ENCODE measurements at places on chromosomes 1 and 21.

DNA sequence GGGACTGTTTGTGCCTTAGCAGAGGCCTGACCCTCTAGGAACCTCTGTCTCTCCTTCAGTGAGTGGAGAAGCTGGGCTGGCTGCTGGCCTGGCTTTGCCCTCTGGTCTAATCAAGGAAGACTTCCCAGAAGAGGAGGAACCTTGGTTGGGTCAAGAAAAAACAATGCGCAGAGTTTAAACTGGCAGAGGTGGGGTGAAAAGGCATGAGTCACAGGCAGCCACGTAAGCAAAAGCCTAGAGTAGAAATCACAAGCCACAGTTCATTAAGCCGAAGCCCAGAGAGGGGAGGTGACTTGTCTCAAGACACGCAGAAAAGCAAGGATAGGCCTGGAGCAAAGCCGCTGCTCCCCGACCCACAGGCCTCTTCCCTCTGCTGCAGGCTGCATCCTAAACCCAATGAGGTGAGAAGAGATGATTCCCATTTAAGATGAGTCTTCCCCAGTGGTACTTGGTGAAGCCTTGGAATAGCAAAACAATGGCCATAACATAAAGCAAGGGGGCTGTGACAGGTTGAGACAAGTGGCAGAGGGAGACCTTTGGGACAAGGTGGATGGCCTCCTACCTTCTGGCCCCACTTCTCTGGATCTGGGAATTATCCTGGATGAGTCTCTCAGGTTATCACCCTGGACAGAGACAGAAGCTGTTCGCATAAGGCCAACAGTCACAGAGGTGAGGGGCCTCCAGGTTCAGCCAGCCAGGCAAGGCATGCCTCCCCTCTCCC lies 7.7 kb downstream of the PDZK1IP1 start:
- H3K4me1 ChIP-seq: peaks cover 10% of the 10 kb centered on the region
- H3K27ac ChIP-seq: no peak overlapping the region
- no peak overlapping the region for H3K4me3 ChIP-seq

- H3K4me3 ChIP-seq: no peak overlapping the region
- H3K36me3 ChIP-seq: peaks cover 55% of the 10 kb centered on the region
- H3K27ac ChIP-seq: no peak overlapping the region
- DNase-seq: no peak
- H3K4me1 ChIP-seq: no peaks in the 10 kb centered on the region
Measured at GRCh38 chr1:53206735-53207379, 10.2 kb downstream of the CPT2 start.

- peaks cover 44% of the 10 kb centered on the region for H3K4me1 ChIP-seq
- H3K36me3 ChIP-seq: peaks cover 50% of the 10 kb centered on the region
- H3K27me3 ChIP-seq: no peaks in the 10 kb centered on the region
- H3K4me3 ChIP-seq: peak overlapping the region; percentile 34
- peak overlapping the region; percentile 70 for H3K27ac ChIP-seq
Measured at GRCh38 chr1:8870616-8871538, 7.6 kb downstream of the ENO1 start.

GRCh38 chr1:183144752-183145151 lies 41.3 kb upstream of the LAMC2 start:
- no peaks in the 10 kb centered on the region for H3K27me3 ChIP-seq
- DNase-seq: no peak
- no peak overlapping the region for H3K27ac ChIP-seq
- no peak overlapping the region for H3K4me3 ChIP-seq
- H3K4me1 ChIP-seq: peaks cover 9% of the 10 kb centered on the region
- peaks cover 24% of the 10 kb centered on the region for H3K36me3 ChIP-seq

- no peak overlapping the region for H3K27ac ChIP-seq
- no peak overlapping the region for H3K4me3 ChIP-seq
- H3K27me3 ChIP-seq: peaks cover 26% of the 10 kb centered on the region
- no peak for DNase-seq
- H3K36me3 ChIP-seq: no peaks in the 10 kb centered on the region
- H3K4me1 ChIP-seq: no peaks in the 10 kb centered on the region
Measured at GRCh38 chr1:38652217-38652616, 207.4 kb downstream of the RRAGC start.

GRCh38 chr1:85202092-85202863 lies 1.5 kb upstream of the SYDE2 start:
- peaks cover 11% of the 10 kb centered on the region for H3K27me3 ChIP-seq
- no peak for DNase-seq
- H3K4me1 ChIP-seq: peaks cover 14% of the 10 kb centered on the region
- H3K36me3 ChIP-seq: no peaks in the 10 kb centered on the region
- peak overlapping the region; percentile 98 for H3K4me3 ChIP-seq
- H3K27ac ChIP-seq: peak overlapping the region; percentile 99

DNA sequence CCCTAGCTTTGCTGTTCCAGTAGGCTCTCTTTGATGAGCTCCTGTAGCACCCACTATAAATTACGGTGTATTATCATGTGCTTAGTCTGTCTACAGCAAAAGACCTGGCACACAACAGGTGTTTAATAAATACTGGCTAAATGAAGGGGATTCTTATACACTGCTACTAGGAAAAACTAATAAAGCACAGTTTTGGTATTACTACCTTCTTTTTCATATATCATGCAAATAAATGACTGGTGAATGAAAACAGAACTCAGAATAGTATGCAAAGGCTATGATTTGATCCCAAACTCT lies 26.4 kb downstream of the WDR26 start:
- peaks cover 10% of the 10 kb centered on the region for H3K4me1 ChIP-seq
- H3K27ac ChIP-seq: no peak overlapping the region
- no peaks in the 10 kb centered on the region for H3K27me3 ChIP-seq
- no peak for DNase-seq
- H3K36me3 ChIP-seq: peaks cover 29% of the 10 kb centered on the region

DNA sequence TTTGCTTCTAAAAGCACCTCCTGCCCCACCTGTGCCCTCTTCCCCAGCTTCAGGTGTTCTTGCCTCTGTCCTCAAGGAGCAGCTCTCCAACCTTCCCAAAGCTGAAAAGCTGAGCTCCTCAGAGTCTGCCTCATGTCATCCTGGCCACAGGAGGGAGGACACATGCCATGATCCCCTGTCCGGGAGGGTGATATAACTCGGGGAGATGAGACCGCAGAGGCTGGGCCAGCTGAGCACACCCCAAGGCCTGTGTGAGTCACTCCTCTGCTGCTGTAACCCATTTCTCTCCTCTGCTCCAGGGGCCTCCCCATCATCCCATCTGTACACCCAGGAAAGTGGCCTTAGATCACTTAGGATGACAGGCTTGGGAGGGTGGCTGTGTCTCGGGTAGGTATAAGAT lies 49.8 kb downstream of the EPHB2 start:
- H3K27ac ChIP-seq: no peak overlapping the region
- H3K36me3 ChIP-seq: no peaks in the 10 kb centered on the region
- H3K27me3 ChIP-seq: no peaks in the 10 kb centered on the region
- H3K4me1 ChIP-seq: peaks cover 14% of the 10 kb centered on the region

DNA sequence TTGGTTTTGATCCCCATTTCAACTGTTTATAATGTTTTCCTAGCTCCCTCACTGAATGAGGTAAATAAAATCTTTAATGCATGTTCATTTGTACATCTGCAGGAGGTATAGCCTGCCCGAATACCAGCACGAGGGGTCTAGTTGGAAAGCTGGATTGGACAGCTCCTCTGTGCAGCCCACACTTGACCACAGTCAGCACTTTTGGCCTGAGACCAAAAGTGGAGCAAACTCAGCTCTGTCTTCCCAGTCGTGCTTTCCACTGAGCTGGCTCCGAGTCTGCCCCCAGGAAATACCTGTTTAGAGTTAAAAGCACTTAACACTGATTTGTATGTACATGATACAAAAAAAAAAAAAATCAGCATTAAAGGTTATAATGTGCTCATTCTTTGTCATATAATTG lies 224.4 kb downstream of the DSCAM start:
- H3K27me3 ChIP-seq: no peaks in the 10 kb centered on the region
- H3K4me1 ChIP-seq: peaks cover 7% of the 10 kb centered on the region
- no peak for DNase-seq
- no peak overlapping the region for H3K27ac ChIP-seq
- peak overlapping the region; percentile 13 for H3K4me3 ChIP-seq

GRCh38 chr1:235416662-235417049 lies 49.4 kb downstream of the TBCE start:
- H3K4me1 ChIP-seq: peaks cover 7% of the 10 kb centered on the region
- H3K4me3 ChIP-seq: no peak overlapping the region
- no peak overlapping the region for H3K27ac ChIP-seq
- no peak for DNase-seq
- H3K36me3 ChIP-seq: peaks cover 7% of the 10 kb centered on the region

- H3K4me1 ChIP-seq: peaks cover 45% of the 10 kb centered on the region
- peaks cover 12% of the 10 kb centered on the region for H3K36me3 ChIP-seq
- H3K27me3 ChIP-seq: peaks cover 3% of the 10 kb centered on the region
- H3K4me3 ChIP-seq: no peak overlapping the region
Measured at GRCh38 chr1:246579818-246580217, 13.6 kb downstream of the CNST start.

DNA sequence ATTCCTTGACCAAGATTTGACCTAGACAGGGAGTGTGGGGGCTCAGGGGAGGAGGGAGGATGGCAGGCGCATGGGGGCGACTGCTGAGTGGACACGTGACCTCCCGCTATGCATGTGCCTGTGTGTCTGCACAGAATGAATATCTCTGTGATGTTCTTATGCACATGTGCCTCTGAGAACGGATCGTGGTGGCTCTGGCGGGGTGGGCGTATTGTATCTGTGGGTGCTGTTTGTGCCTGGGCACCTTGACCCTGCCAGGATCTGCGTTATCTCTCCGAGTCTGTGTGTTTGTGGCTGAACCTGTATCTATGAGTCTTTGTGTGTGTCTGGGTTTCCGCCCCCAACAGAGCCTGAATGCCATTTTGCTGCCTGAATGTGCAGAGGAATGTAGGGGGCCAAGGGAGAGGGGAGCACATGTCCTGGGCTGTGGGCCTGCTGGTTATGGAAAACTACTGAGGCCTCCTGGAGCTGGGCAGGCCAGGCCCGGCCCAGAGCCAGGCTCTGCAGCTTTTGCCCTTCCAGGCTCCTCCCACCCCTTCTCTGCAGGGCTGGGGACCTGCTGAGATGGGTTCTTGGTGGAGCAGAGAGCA lies 102.5 kb downstream of the EBNA1BP2 start:
- H3K4me1 ChIP-seq: peaks cover 30% of the 10 kb centered on the region
- no peaks in the 10 kb centered on the region for H3K36me3 ChIP-seq
- no peak overlapping the region for H3K4me3 ChIP-seq
- peak overlapping the region; percentile 55 for H3K27ac ChIP-seq
- DNase-seq: no peak
- H3K27me3 ChIP-seq: no peaks in the 10 kb centered on the region

- no peak overlapping the region for H3K27ac ChIP-seq
- H3K27me3 ChIP-seq: no peaks in the 10 kb centered on the region
Measured at GRCh38 chr1:77631751-77632150, 50.7 kb downstream of the ZZZ3 start.

GRCh38 chr1:40059338-40059959 lies 18.9 kb downstream of the CAP1 start:
- no peak overlapping the region for H3K4me3 ChIP-seq
- peak overlapping the region; percentile 35 for H3K27ac ChIP-seq
- H3K27me3 ChIP-seq: no peaks in the 10 kb centered on the region
- DNase-seq: no peak
- H3K4me1 ChIP-seq: peaks cover 9% of the 10 kb centered on the region

DNA sequence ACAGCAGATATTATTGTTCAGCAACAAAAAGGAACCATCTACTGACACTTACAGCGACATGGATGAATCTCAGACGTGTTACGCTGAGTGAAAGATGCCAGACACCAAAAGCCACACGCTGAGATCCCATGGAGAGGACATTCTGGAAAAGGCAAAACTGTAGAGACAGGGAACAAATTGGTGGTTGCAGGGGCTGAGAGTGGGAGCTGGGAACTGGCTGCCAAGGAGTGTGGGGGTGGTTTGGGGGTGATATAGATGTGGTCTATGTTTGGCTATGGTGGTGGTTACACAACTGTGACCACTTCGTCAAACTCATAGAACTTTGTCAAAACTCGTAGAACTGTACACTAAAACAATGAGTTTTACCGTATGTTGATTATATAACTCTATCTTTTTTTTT lies 57.7 kb downstream of the RIPK4 start:
- H3K36me3 ChIP-seq: no peaks in the 10 kb centered on the region
- H3K4me3 ChIP-seq: no peak overlapping the region
- H3K27me3 ChIP-seq: peaks cover 3% of the 10 kb centered on the region
- DNase-seq: no peak
- H3K4me1 ChIP-seq: peaks cover 19% of the 10 kb centered on the region

- H3K4me1 ChIP-seq: peaks cover 42% of the 10 kb centered on the region
- H3K36me3 ChIP-seq: no peaks in the 10 kb centered on the region
- no peak overlapping the region for H3K27ac ChIP-seq
Measured at GRCh38 chr1:56416495-56416894, 162.9 kb downstream of the PLPP3 start.

DNA sequence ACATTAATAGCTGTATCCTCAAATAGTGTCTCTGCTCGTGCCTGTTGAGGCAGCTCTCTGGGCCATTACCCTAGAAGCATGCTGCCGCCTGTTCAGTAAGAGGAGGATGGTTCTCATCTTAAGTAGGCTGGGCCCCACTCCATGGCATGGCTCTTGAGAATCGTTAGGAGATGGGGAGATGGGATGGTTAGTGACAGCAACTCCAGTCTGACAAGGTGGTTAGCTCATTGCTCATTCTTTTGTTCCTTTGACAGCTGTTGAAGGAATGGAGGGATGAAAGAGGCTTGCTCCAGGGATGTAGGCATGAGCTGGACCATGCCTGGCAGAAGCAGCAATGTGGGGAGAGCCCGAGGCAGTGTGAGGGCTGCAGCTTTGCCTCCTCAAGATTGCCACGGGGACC lies 68.2 kb downstream of the MAP10 start:
- no peak overlapping the region for H3K27ac ChIP-seq
- peaks cover 16% of the 10 kb centered on the region for H3K4me1 ChIP-seq
- no peak for DNase-seq
- no peak overlapping the region for H3K4me3 ChIP-seq
- H3K27me3 ChIP-seq: peaks cover 4% of the 10 kb centered on the region
- H3K36me3 ChIP-seq: no peaks in the 10 kb centered on the region

GRCh38 chr21:29441651-29442050 lies 142.9 kb downstream of the BACH1 start:
- no peak overlapping the region for H3K4me3 ChIP-seq
- H3K36me3 ChIP-seq: no peaks in the 10 kb centered on the region
- no peaks in the 10 kb centered on the region for H3K27me3 ChIP-seq
- no peaks in the 10 kb centered on the region for H3K4me1 ChIP-seq
- no peak for DNase-seq
- H3K27ac ChIP-seq: no peak overlapping the region

- DNase-seq: no peak
- H3K4me3 ChIP-seq: no peak overlapping the region
- H3K4me1 ChIP-seq: no peaks in the 10 kb centered on the region
Measured at GRCh38 chr1:199723250-199723956, 304.1 kb upstream of the NR5A2 start.

GRCh38 chr1:194339471-194339870 lies 1153.1 kb upstream of the B3GALT2 start:
- no peaks in the 10 kb centered on the region for H3K27me3 ChIP-seq
- H3K27ac ChIP-seq: no peak overlapping the region
- H3K4me3 ChIP-seq: no peak overlapping the region
- no peaks in the 10 kb centered on the region for H3K36me3 ChIP-seq

Data from type B pancreatic cell (in vitro differentiated cells).